ENCODE measurements at places on chromosomes 5 and 9. TPM values are rescaled to one million over a fixed set of nuclear protein-coding genes. Genes with fewer than 3 reads are reported as not detected.

Gene PAEP
- total RNA-seq: not detected

Gene TLX3
- total RNA-seq: not detected

Gene B4GALT1
- 20.0 TPM for total RNA-seq

Gene TOR2A
- 4.8 TPM for total RNA-seq

Gene TAS2R1
- total RNA-seq: not detected

Gene TLE1
- total RNA-seq: 38.8 TPM

Gene ZNF483
- 1.3 TPM for total RNA-seq

Gene PPIC
- 54.5 TPM for total RNA-seq
